CD4-positive, alpha-beta memory T cell (primary cell): ENCODE measurements at places on chromosomes 12 and 14. TPM values are rescaled to one million over a fixed set of nuclear protein-coding genes. Genes with fewer than 3 reads are reported as not detected.

DNA sequence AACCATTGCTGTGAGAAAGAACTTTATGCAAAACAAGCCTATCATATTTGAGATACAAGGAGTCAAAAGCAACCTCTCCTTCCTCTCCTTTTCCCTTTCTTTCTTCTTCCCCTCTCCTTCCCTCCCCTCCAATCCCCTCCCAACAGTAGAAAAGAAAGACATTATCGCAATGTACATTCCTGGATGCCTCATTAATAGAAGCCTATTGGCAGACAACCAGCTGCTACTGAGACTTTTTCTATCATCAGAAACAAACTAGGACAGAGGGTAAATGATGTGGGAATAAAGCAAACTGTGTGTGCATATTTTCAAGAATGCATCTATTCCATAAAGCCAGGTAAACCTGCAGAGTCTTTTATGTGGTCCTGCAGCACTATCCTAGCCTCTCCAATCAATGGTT, 237.2 kb downstream of the ITPR2 start:
- no peaks in the 10 kb centered on the region for H3K4me1 ChIP-seq
- H3K4me3 ChIP-seq, result no peak overlapping the region
- no peaks in the 10 kb centered on the region for H3K27me3 ChIP-seq
- no peak for DNase-seq
- H3K36me3 ChIP-seq, result no peaks in the 10 kb centered on the region

- H3K4me3 ChIP-seq, result no peak overlapping the region
- H3K4me1 ChIP-seq, result no peaks in the 10 kb centered on the region
- H3K36me3 ChIP-seq, result no peaks in the 10 kb centered on the region
- no peak for DNase-seq
- H3K27me3 ChIP-seq, result no peaks in the 10 kb centered on the region
Observed at GRCh38 chr14:32331206-32331605, 2.1 kb downstream of the AKAP6 start.

NRIP2 gene
- not detected for total RNA-seq

- no peak overlapping the region for H3K27ac ChIP-seq
- DNase-seq, result no peak
- H3K36me3 ChIP-seq, result no peaks in the 10 kb centered on the region
- no peak overlapping the region for H3K4me3 ChIP-seq
Observed at GRCh38 chr14:31029016-31029970, 3.1 kb upstream of the STRN3 start.

DNA sequence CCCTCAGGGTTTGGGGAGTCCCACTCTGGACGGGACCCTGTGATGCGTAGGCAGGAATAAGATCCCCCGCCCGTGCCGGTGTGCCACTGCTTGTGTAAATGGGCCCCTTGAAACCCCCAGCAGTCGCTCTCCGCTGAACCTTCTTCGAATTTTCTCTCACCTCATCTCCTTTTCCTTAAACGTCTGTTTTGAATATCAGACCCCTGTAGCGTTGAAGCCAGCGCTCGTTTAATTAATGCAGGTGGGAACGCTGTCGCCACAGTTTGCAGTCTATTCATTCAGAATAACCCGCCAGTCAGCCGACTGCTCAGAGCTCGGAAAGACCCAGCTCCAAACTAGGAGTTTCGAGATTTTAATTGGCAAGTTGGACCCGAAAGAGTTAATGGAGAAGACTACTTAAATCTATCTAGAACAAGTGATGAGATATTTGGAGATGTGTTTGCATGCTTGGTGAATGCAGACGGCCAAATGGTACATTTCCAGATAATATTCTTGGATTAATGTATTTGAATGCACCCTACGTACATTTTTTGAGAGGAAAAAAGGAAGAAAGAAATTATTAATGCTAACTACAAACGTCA, 739 bp upstream of the PPP2R5E start:
- peaks cover 26% of the 10 kb centered on the region for H3K4me1 ChIP-seq
- H3K36me3 ChIP-seq, result peaks cover 3% of the 10 kb centered on the region
- peak overlapping the region; percentile 68 for H3K4me3 ChIP-seq
- no peaks in the 10 kb centered on the region for H3K27me3 ChIP-seq
- peak overlapping the region; percentile 91 for H3K27ac ChIP-seq

- no peaks in the 10 kb centered on the region for H3K27me3 ChIP-seq
- H3K4me3 ChIP-seq, result no peak overlapping the region
- H3K27ac ChIP-seq, result no peak overlapping the region
- no peak for DNase-seq
- peaks cover 48% of the 10 kb centered on the region for H3K36me3 ChIP-seq
Observed at GRCh38 chr12:57498132-57498502, 10.2 kb downstream of the MARS1 start.

FAIM2 gene
- 0.17 TPM for total RNA-seq

- H3K36me3 ChIP-seq, result no peaks in the 10 kb centered on the region
- no peaks in the 10 kb centered on the region for H3K27me3 ChIP-seq
- H3K4me3 ChIP-seq, result no peak overlapping the region
- DNase-seq, result no peak
- no peaks in the 10 kb centered on the region for H3K4me1 ChIP-seq
- H3K27ac ChIP-seq, result no peak overlapping the region
Observed at GRCh38 chr12:116426391-116427136, 132.6 kb upstream of the MAP1LC3B2 start.

KLRB1 gene
- total RNA-seq, result 62.2 TPM

DNA sequence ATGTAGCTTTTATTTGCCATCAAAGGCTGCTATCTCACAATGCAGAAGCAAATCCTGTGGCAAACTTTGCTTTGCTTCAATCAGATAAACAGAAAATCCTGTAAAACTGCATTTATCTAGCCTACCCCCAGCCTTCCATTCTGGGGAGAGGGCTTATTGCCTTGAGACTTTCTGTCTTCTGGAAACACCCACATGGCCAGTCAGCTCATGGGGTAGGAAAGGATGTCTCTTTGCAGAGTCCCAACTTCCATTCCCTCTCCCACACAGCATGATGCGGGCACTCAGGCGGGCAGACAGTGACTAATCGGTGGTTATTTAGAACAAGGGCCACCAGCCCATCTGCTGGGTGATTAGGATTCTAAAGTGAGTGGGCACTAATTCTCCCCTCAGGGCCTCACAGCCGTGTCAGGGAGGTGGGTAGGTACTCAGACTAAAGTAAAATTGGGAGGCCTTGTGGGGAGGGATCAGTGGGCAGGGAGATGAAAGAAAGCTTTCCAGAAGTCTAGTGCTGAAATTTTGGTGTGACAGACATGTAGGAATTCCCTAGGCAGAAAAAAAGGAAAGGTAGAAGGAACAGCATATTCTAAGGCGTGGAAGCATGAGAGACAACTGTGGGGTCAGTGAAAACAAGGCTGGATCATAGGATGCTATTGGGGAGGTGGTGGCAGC, 720.5 kb downstream of the VRK1 start:
- H3K4me3 ChIP-seq, result no peak overlapping the region
- H3K27me3 ChIP-seq, result no peaks in the 10 kb centered on the region
- H3K36me3 ChIP-seq, result no peaks in the 10 kb centered on the region
- H3K4me1 ChIP-seq, result no peaks in the 10 kb centered on the region
- H3K27ac ChIP-seq, result no peak overlapping the region

- H3K4me1 ChIP-seq, result no peaks in the 10 kb centered on the region
- no peaks in the 10 kb centered on the region for H3K36me3 ChIP-seq
- no peak overlapping the region for H3K4me3 ChIP-seq
- no peak overlapping the region for H3K27ac ChIP-seq
- no peak for DNase-seq
- H3K27me3 ChIP-seq, result no peaks in the 10 kb centered on the region
Observed at GRCh38 chr12:1424674-1425395, 169.5 kb downstream of the FBXL14 start.

- H3K27ac ChIP-seq, result no peak overlapping the region
- no peak for DNase-seq
- H3K4me1 ChIP-seq, result peaks cover 8% of the 10 kb centered on the region
- H3K36me3 ChIP-seq, result no peaks in the 10 kb centered on the region
- no peak overlapping the region for H3K4me3 ChIP-seq
Observed at GRCh38 chr14:23240661-23241060, 2.9 kb downstream of the RNF212B start.

GRCh38 chr12:89783359-89784060, 74.9 kb upstream of the ATP2B1 start:
- H3K4me1 ChIP-seq, result no peaks in the 10 kb centered on the region
- H3K27ac ChIP-seq, result no peak overlapping the region
- no peaks in the 10 kb centered on the region for H3K27me3 ChIP-seq
- H3K36me3 ChIP-seq, result no peaks in the 10 kb centered on the region
- H3K4me3 ChIP-seq, result no peak overlapping the region
- no peak for DNase-seq

GRCh38 chr12:108668063-108668462, 34.4 kb upstream of the SELPLG start:
- no peak overlapping the region for H3K4me3 ChIP-seq
- no peaks in the 10 kb centered on the region for H3K36me3 ChIP-seq
- H3K4me1 ChIP-seq, result peaks cover 14% of the 10 kb centered on the region
- H3K27me3 ChIP-seq, result no peaks in the 10 kb centered on the region
- no peak for DNase-seq

DNA sequence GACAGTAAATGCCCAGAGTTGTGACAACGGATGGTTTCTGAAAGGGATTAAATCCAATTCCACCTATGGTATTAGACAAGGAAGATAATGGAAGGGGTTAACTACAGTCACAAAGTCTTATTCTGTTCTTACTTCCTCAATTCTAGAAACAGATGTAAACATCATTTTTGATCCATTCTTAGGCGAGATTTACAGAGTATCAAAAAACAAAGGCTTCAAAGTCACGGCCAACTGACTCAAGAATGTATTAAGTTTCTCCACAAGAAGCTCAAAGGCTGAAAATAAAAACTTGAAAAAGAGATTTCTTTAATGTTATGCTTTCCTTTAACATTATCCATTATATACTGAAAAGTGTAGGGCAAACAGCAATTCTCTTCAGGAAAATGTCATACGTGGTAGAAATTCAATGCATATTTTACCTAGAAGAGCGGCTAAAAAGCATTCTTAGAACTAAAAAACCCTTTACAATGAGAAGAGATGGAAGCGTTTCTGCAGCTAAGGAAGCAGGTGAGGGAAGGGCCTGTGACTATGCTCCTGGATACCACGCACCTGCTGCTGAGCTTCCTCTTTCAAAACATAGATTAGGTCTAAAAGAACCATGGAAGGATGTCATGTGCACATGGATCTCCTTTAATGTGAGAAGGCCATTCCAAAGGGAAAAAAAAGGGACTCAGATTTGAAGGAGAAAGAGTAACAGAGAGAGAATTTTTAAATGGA, 185.8 kb downstream of the STXBP6 start:
- no peak overlapping the region for H3K27ac ChIP-seq
- no peaks in the 10 kb centered on the region for H3K4me1 ChIP-seq
- no peaks in the 10 kb centered on the region for H3K36me3 ChIP-seq
- H3K27me3 ChIP-seq, result no peaks in the 10 kb centered on the region
- H3K4me3 ChIP-seq, result no peak overlapping the region

CEP128 gene
- 21.6 TPM for total RNA-seq

DNA sequence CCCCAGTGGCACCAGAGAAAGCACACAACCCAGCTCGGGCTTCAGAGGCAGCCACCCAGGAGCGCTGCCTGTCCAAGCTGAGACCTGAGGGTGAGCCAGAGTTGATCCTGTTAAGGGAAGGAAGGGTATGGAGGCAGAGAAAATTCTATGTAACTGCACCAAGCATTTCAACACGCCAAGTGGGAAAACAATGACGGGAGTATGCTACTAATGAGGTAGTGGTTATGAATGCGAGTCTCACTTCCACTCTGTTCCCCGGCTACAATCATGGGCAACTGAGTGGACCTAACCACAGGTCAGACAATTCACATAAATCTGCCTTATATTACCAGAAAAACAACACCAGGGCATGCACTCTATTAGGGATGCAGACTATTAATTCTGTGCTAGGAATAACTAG, 9.9 kb downstream of the ATG14 start:
- no peak for DNase-seq
- no peak overlapping the region for H3K27ac ChIP-seq
- no peaks in the 10 kb centered on the region for H3K36me3 ChIP-seq
- H3K27me3 ChIP-seq, result no peaks in the 10 kb centered on the region
- peaks cover 14% of the 10 kb centered on the region for H3K4me1 ChIP-seq

RHOJ gene
- total RNA-seq, result not detected

GRCh38 chr14:95183532-95184412, 26.4 kb upstream of the DICER1 start:
- no peak overlapping the region for H3K4me3 ChIP-seq
- no peaks in the 10 kb centered on the region for H3K4me1 ChIP-seq
- no peak overlapping the region for H3K27ac ChIP-seq
- no peaks in the 10 kb centered on the region for H3K36me3 ChIP-seq

DNA sequence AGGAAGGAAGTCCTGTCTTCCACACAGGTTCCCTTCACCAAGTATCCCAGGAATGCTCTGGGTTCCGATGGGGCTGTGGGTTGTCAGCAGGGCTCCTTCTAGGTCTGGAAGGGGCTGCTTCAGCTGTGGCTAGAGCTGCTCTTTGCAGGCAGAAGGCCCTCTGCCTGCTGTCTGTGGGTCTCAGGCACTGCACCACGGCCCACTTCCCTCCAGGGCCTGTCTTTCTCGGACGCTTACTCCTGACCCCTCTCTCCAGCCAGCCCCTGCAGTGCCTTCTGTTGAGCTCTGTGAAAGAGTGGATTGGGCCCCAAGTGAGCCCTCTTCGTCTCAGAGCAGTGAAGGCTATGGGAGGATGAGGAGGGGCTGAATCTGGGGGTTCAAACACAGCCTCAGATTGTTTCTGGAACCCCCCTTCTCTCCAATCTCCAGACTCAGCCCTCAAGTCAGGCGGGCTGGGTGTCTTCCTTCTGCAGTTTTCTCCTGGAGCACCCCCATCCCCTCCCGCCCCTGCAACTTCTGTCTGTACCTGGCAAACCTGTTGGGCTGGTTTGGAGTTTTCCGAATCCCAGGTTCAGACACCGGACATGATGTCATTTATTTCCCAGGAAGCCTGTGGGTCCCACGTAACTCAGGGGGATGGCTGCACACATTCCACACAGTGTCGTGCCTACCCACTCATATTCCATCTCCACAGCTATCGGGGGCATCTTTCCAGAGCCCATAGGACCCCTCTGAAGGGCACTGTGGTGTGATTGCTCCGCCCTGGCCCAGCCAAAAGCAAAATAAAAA, 24.9 kb upstream of the SPPL3 start:
- no peaks in the 10 kb centered on the region for H3K36me3 ChIP-seq
- H3K4me1 ChIP-seq, result no peaks in the 10 kb centered on the region
- H3K27me3 ChIP-seq, result no peaks in the 10 kb centered on the region

GRCh38 chr12:114682106-114682784, 1.7 kb downstream of the TBX3 start:
- H3K27ac ChIP-seq, result no peak overlapping the region
- no peaks in the 10 kb centered on the region for H3K36me3 ChIP-seq
- H3K4me1 ChIP-seq, result peaks cover 8% of the 10 kb centered on the region
- DNase-seq, result no peak
- H3K27me3 ChIP-seq, result peaks cover 49% of the 10 kb centered on the region

SMCO2 gene
- total RNA-seq, result not detected

DNA sequence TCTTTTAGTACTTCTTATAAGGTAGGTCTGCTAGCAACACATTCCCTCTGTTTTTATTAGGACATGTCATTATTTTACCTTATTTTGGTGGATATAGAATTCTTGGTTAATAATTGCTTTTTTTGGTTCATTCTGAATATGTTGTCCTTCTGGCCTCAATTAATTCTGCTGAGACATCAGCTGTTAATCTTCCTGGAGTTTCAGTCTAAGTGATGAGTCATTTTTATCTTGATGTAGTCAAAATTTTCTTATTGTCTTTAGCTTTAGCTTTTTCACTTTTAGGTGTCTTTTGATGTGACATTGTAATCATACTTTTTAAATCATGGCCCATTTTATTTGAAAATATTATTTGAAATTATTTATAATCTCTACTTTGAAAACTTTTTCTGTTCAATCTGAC, 104.9 kb upstream of the PMCH start:
- no peak for DNase-seq
- no peak overlapping the region for H3K4me3 ChIP-seq
- H3K4me1 ChIP-seq, result no peaks in the 10 kb centered on the region

KCNMB4 gene
- total RNA-seq, result 1.1 TPM
